ENCODE measurements at places on chromosomes 1 and 21.

GRCh38 chr1:162186026-162186374, 116.5 kb downstream of the NOS1AP start:
- DNase-seq = no peak

DNA sequence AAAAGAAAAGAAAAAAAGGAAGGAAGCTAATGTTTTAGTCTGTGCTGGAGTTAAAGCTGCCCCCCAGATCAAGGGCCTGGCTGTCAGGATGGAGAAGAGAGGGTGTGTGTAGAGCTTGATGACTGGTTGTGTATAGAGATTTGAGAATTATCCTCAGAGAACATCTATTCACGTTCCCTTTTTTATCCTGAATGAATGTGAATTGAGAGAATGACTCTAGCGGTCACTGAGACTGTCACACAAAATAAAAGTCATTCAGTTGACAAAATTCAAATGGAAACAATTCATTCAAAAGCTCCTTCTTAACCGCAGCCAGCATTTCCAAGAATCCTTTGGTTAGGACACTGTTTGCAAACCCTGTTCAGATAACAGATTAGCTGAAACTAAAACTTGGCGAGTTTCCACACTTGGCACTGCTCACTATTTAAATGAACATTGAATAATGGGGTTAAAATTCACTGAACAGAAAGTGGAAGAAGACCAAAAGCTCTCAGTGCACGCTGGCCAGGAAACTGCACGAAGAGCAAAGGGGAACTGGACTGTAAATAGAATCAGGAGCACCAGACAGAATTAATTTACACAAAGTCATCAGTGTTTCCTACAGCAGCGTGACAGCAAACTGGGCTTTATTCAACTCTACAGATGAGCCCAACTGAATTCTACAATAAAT, 13.6 kb upstream of the FAM89A start:
- no peak for DNase-seq

- DNase-seq = no peak
Observed at GRCh38 chr1:2501820-2502119, 24.6 kb downstream of the PANK4 start.

GRCh38 chr1:246838118-246838456, 93.7 kb downstream of the AHCTF1 start:
- DNase-seq = no peak

DNA sequence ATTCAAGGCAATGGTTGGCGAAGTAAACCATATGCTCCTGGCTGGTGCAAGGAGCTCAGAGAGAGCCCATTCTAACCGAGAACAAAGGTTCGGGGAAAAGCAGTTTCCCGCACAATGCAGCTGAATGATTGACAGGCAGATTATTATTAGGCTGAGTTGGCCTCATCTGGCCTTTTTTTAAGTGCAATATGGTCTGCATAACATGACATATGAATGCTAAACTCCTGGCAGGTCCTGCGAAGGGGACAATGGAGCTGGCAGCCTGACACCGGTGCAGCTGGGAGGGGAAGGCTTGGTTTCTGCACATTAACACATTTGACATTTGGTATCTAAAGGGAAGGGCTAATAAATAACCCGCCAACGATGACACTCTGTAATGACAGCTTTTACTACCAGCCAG, 92.0 kb downstream of the MIS18A start:
- DNase-seq = no peak

GRCh38 chr1:204319462-204319861, 40.3 kb downstream of the PLEKHA6 start:
- DNase-seq = no peak

DNA sequence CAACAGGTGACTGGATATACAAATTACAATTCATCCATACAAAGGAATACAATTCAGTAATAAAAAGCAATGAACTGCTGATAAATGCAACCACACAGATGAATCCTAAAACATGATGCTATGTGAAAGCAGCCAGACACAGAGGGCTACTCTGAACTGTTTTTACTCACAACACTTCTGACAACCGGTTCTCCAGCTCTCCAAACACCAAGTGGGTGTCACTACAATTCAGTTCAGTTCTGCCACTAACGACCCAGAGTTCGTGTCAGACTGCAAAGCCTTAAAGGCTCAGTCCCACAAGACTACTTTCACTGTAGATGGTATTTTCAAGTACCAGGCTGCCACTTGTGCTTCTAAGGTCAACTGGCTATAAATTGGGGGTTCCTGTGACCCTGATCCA, 119.4 kb downstream of the SLC16A1 start:
- no peak for DNase-seq

- no peak for DNase-seq
Observed at GRCh38 chr1:183872403-183872802, 67.5 kb downstream of the RGL1 start.

GRCh38 chr1:145710291-145711027, 3.3 kb upstream of the PDZK1 start:
- no peak for DNase-seq

- no peak for DNase-seq
Observed at GRCh38 chr21:38773099-38774061, 32.3 kb upstream of the ETS2 start.

DNA sequence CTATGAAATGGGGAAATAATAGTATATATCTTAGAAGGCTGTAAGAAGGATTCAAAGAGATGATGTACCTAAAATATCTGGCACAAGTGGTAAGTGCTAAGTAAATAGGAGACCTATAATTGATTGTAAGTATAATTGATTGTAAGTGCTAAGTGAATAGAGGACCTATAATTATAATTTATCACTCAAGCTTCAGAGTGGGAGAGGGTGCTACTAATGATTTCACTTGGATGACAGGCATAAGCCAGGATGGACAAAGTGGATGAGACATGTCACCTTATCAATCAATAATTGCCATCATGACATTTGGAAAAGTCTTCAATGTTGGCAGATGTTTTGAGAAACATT, 11.2 kb downstream of the RCAN1 start:
- no peak for DNase-seq

GRCh38 chr1:6961905-6962477, 176.7 kb downstream of the CAMTA1 start:
- DNase-seq = no peak

Data from activated CD8-positive, alpha-beta memory T cell treated with anti-CD3 and anti-CD28 coated beads, Interleukin-2, amount 50 U/mL, for 4 hours (primary cell).